ENCODE measurements at places on chromosomes 1 and 21.

DNA sequence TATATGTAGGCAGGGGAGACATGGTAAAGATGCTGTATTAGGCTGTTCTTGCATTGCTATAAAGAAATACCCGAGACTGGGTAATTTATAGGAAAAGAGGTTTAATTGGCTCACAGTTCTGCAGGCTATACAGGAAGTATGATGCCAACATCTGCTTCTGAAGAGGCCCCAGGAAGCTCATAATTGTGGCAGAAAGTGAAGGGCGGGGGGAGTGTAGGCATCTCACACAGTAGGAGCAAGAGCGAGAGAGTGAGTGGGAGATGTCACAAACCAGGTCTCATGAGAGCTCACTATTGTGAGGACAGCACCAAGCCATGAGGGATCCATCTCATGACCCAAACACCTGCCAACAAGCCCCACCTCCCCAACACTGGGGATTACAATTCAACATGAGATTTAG lies 21.1 kb downstream of the MAN1A2 start:
- no peak for DNase-seq

DNA sequence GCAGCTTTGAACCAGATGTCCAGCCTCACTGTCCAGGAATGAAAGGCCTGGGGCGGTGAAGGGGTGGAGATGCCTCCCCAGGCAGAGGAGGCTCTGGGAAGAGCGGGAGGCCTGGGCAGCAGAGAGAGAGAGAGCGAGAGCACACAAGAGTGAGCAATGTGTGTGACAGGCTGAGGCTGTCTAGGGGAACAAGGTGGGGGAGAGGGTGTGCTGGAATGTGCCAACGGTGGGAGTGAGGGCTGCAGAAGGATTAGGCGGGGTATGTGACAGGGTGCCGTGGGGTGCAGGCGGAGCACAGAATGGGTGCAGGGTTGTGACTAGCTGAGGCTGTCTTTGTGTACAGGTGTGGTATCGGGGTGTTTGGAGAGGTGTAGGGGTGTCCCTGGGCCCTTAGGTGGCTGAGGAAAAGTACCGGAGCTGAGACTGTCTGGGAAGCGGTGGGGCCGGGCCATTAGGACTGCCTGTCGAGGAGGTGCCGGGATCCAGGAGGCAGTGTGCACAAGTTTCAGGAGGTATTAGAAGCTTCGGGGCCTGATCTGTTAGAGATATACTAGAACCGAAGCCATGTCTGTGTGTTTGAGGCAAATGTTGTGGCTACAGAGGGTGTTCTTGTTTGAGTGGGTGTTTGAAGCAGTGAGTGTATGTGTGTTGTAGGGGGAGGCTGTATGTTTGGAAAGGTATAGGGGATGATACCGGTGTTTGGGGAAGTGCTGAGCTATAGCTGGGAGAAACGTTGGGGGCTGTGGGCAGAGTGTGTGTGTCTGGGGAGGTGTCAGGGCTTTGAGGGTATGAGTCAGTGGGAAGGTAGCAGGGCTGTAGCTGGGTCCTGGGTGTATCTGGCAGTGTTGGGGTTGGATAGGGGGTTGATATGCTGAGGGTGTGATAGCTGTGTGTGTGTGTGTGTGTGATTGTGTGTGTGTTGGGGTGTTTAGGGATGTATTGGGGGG lies 9.1 kb downstream of the AHDC1 start:
- no peak for DNase-seq

- DNase-seq: no peak
Measured at GRCh38 chr1:220325306-220325995, 53.2 kb upstream of the RAB3GAP2 start.

- DNase-seq: no peak
Measured at GRCh38 chr1:94709891-94710581, 110.1 kb upstream of the SLC44A3 start.

GRCh38 chr1:61620536-61620935 lies 104.4 kb downstream of the TM2D1 start:
- DNase-seq: no peak

- no peak for DNase-seq
Measured at GRCh38 chr1:37901191-37901892, 42.0 kb upstream of the MTF1 start.

GRCh38 chr1:241895013-241895412 lies 47.0 kb downstream of the EXO1 start:
- no peak for DNase-seq

GRCh38 chr1:113280581-113280980 lies 109.7 kb upstream of the MAGI3 start:
- DNase-seq: no peak

GRCh38 chr1:36387141-36387949 lies 1.6 kb upstream of the STK40 start:
- DNase-seq: no peak

GRCh38 chr1:89545264-89546038 lies 20.8 kb downstream of the LRRC8B start:
- DNase-seq: peak; percentile 30

DNA sequence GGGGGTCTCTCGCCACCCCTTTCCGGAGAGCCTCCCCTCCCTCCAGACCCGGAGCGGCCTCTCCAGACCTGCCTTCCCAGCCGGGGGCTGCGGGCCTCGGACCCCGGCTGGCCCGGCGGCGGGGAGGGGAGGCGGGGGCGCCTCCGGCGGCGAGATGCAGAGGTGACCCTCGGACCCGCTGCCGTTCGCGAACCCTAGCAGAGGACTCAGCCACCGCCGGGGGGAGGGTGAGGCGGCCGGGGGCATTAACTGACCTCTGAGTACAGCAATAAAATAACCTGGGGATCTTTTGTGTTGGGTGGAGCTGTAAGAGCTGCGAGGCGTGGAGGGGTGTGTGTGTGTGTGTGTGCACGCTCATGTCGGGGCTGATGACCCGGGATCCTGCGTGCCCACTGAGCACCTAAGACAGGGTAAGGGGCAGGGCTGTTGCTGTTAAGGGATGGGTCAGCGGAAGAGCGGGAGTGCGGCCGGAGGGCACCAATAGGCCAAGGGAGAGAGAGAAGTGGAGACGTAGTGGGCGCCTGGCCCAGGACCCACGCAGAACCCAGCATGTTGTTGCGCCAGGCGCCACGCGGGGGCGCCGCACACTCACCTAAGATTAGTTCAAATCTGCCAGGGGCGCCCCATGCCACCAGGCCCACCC lies 6.3 kb downstream of the HAPLN2 start:
- no peak for DNase-seq

DNA sequence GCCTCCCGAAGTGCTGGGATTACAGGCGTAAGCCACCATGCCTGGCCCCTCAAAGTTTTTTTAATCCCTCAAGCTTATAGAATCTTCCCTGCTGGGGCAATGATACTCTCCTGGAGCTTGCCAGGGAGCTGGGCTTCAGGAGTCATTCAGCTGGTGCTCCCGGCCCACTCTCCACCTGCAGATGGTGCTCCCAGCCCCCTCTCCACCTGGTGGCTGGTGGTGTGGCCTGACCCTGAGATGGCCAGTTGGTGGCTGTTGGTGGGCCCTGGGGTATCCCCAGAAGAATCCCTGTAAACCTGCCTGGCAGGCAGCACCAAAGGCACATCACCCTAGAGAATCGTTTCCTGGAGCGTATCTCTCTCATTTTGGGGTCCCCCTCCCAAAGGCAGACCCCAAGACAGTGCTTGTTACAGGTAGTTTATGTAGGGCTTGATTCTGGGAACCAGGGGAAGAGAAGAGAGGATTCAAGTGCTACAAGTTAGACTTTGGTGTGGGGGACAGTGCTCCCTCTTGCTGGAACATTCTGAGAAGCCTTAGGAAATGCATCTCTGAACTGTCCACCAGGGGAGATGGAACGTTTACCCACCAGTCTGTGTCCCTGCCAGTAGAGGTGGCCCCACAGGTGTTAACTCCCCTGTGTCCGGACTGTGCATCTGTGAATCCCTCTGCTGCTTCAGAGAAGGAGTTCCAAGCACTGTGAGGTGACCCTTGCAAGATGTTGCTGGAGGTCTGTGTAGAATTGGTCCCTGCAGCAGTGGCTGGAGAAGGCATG lies 29.1 kb upstream of the ACTL8 start:
- DNase-seq: no peak

DNA sequence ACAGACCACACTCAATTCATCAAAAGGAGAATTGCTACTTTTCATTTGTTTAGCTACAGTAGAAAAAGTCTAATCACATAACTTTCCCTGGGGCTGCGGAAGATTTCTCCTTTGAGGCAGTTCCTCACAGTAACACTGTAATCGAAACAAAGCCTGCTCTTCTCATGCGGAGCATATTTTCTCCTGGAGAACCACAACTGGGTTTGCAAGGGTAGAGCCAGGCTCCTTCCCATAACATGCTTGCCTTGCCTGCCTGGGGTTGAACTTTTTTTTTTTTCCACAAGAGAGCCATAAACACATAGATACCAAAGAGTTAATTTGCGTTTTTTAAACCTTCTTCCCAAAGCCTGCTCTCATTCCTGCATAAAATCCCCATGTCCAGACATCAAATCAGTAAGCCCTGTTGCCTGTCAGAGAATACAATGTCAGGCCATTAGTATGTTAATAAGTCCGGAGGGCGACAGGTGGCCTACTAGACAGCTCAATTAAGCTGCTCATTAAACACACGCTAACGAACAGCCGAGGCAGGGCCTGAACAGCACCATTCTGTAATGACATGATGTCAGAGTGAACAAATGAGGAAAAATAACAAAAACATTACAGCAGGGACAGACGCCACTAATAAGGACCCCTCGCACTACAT lies 107.1 kb upstream of the OLIG2 start:
- DNase-seq: no peak

- no peak for DNase-seq
Measured at GRCh38 chr1:225329041-225329440, 98.8 kb downstream of the LBR start.

GRCh38 chr1:207025146-207025880 lies 7.2 kb downstream of the C1orf116 start:
- DNase-seq: no peak

DNA sequence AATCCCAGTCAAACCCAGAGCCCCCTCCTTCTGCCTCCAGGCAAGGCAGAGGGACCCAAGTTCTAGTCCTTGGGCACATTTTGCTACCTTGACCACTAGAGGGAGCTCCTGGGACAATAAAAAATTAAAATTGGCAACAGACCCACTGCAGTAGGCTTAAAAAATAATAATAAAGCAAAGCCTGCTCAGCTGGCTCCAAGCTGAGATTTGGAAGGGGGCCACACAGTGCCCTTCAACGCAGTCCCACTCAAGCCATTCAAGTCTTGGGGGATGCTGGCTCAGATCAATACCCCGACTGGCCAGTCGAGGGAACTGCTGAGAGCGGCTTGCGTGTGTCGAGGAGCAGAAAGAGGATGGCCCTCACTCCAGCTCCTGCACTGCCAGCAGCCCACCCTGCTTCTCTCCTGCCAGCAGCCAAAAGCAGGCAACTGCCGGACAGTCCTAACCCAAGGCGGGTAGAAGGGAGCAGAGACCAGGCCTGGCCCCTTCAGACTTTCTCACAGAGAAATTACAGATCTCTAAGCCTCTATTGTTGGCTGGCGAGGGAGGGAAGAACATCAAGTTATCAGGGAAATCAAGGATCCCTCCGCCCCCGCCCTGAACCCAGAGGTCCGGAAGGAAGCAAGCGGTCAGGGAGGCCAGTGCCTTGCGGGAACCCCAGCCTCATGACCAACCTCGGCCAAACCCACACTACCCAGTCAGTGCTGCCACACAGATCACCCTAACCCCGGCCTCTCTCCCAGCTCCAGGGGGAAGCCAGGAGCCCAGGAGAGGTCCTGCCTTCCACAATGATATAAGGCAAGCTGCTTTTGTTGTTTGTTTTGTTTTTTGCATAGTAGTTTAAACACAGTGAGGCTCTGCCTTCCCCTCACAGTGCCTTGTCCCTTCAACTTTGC lies 4.9 kb upstream of the ALDH4A1 start:
- no peak for DNase-seq

- no peak for DNase-seq
Measured at GRCh38 chr1:66371233-66372005, 162.5 kb upstream of the SGIP1 start.

- DNase-seq: no peak
Measured at GRCh38 chr1:203276408-203276807, 28.9 kb upstream of the BTG2 start.

GRCh38 chr1:76511558-76512179 lies 355.6 kb upstream of the ST6GALNAC5 start:
- no peak for DNase-seq
